ENCODE measurements at places on chromosomes 6 and 20.

DNA sequence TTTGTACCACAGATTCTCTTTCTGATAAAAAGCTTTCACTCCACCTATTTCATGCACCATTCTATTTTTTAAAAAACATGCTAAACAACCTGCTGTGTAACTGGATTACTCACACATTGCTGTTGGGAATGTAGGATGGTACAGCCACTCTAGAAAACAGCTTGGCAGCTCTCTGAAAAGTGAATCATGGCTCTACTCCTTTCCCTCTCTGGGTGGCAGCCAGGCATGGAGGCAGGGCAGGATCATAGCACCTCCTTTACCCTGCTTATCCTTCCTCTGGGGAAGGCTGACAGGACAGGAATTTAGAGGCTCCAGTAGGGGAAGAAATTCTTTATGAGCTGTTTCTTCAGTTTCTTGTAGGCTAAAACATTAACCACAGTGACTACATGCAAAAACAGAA, 6.7 kb upstream of the VNN2 start:
- no peak for DNase-seq

DNA sequence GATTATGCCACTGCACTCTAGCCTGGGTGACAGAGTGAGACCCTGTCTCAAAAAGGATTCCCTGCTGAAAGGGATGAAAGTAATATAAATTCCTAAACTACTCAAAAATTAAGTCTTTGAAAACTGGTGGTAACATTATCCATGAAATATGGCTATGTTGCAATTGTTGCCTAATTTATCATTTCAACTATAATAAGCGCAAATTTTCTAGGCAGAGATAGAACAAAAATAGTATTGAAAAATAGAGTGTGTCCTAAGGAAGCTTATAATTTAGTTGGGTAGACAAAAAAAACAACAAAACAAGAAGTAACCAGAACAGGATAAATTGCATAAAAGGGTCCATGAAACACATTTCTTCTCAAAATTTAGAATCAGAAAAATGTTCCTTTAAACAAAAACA, 68.0 kb downstream of the FKBP5 start:
- no peak for DNase-seq

GRCh38 chr20:32457479-32457986, 99.4 kb downstream of the ASXL1 start:
- DNase-seq, result no peak

DNA sequence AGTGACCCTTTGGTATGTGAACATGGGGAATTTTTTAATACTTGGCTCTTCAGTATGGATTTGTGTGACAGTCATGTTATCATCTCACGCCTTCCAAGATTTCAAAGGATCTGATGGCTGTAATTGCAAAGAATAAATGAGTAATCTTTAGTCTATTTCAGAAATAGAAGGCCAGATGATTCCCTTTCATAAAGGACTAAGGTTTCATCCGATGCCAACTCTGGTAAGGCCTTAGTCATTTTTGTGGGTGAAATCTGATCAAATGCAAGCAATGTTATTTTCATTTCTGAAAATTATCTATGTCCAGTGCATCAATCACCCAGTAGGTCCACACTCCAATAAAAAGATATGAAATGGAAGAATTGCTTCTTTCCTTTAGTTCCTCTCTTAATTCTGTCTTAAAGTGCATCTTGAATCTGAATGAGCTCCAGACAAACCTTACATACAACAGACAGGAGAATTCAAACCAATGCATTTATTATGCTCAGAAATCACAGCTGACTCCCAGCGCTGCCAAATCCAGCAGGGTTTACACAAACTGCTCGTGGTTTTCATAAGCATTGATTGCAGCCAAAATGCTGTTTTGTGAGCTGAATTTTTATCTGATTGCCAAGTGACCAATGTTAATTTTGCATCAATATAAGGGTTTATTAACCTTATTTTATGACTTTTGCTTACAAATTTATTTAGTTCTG, 565.2 kb upstream of the MARCKS start:
- DNase-seq, result no peak

DNA sequence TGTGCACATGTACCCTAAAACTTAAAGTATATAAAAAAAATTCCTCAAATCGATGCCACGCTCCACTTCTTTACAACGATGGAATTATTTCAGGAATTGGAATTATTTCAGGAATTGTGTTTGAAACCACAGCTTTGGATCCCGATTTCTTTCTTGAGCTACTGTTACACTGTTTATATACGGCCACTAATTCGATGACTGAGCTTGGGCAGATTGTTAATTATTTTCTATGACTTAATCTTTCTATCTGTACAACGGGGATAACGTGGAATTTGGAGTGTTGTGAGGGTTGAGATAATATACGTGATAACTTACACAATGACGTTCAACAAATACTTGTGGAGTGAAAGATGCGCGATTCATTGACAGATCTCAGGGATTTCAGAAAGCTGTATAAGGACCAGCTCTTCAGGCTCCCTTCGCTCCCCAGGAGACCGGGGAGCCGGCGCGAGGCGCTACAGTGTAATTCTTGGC, 171.3 kb downstream of the SLC16A10 start:
- DNase-seq, result no peak

- DNase-seq, result peak; percentile 48
Observed at GRCh38 chr20:43386878-43387277, 70.8 kb upstream of the SRSF6 start.

- no peak for DNase-seq
Observed at GRCh38 chr6:95417856-95418255, 159.5 kb upstream of the MANEA start.

DNA sequence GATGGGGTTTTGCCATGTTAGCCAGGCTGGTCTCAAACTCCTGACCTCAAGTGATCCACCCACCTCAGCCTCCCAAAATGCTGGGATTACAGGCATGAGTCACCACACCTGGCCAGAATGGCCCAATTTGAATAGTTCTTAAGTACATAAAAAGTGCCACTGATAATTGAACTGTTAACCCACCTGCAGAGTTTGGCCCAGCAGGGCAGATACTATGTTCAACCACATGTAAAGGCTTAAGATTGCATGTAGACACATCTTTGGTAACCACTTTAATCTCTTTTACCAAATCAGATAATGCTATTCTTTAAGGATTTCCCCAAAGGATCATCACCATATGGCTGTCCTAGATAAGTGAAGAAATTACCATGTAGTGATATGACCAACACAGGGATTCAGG, 21.3 kb upstream of the SGK1 start:
- no peak for DNase-seq

GRCh38 chr6:53808302-53808881, 13.6 kb downstream of the LRRC1 start:
- DNase-seq, result no peak

GRCh38 chr6:167233490-167233889, 57.6 kb upstream of the UNC93A start:
- no peak for DNase-seq

DNA sequence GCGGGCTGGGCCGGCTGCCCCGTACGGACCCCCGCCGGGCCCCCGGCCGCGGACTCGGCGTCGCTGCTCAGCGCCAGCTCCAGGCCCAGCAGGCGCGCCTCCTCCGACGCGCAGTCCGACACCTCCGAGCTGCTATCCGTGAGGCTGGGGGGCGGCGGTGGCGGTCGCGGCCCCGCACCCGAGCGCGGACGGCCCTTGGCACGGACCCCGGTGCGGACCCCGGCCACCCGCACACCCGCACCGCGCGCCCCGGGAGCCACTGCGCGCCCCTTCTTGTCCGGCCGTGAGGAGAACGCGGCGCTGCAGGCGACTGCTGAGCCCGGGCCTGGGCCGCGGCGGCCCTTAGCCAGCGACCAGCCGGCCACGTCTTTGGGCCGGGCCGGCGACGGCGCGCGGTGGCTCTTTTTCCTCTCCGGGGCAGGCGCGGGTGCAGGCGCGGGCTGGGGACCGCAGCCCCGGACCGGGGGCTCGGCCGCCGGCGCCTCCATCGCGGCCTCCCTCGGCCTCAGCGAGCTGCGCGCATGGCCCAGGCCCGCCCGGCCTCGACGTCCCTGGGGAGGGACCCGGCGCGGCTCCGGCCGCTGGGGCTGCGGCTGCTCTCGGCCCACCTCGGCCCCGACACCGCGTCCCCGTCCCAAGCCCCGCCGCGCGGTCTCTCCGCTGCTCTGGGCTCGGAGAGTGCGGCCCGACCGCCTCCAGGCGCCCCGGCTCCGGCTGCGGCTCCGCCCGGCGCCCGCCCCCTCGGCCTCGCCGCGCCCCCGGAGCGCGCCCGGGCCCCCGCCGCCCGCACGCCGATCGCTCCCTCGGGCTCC, 12.9 kb upstream of the TLDC2 start:
- no peak for DNase-seq
